ENCODE measurements at places on chromosomes 12 and 14.
A peak's percentile ranks its signal among the peaks of the same experiment; 100 is the strongest.

DNA sequence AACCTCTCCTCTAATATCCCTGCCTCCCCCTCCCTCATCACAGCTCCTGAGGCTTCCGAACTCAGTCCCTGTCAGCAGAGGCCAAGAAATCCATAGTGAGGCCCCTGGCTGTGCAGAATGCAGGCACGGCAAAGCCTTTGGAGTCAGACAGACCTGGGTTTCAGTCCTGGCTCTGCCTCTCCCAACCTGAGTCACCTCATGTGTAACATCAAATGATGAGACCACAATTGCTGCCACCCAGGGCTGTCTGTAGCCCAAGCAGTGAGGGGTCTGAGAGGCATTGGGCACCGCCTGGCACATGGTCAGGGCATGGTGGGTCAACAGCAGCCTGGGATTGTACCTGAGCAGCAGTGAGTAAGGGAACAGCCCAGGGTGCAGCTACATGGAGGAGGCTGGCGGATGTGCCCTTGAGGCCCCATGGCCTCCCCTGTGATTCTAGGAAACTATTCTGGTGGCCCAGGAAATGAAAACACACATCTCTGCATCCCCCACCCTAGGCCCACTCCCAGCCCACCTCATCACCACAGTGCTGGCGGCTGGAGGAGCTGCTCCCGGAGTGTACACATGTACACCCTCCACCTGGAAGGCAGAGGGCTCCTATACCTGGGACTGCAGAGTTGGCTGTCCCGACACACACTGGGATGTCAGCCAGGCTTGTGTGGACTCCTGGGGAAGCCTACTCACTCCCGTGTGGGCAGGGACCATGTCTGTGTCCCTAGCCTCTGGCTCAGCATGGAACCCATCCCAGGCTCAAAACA is 7.7 kb downstream of the ANKRD33 start:
- DNase-seq = peak; percentile 37

GRCh38 chr12:109458771-109459208 is 18.3 kb downstream of the KCTD10 start:
- DNase-seq = no peak

DNA sequence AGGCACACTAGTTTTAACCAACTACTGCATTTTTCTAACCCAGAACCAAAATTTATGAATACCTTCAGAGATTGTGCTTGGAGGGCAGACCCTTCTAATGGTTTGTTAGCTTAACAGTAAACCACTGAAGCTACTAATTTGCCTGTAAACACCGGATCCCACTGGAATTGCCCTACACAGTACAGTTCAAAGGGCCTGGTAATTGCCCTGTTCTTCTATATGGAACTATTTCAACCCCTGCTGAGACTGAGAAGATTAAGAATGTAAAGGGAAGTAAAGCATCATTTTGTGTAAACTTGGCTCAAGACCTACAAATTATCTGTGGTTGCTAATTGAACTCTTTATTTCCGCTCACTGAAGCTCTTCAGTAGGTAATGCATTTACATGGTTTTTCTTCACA is 468.1 kb downstream of the NPAS3 start:
- DNase-seq = no peak

- DNase-seq = no peak
Observed at GRCh38 chr12:2551412-2551900, 243.3 kb upstream of the FKBP4 start.

DNA sequence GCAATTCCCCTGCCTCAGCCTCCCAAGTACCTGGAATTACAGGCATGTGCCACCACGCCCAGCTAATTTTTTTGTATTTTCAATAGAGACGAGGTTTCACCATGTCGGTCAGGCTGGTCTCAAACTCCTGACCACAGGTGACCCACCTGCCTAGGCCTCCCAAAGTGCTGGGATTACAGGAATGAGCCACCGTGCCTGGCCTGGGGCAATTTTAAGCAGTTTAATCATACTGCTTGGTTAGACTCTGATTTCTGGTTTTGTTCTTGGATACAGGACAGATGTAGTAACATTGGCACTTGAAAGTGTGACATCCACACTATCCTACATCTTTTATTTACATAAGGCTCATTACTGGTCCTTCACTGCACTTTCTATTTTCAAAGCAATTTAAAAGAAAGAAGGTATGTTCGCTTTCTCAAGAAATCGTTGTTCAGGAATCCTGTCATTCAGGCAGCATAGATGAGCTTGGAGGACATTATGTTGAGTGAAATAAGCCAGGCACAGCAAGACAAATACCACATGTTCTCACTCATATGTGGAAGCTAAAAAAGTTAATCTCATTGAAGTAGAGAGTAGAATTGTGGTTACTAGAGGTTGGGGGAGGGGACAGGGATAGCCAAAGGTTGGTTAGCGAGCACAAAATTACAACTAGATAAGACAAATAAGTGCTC is 4.0 kb upstream of the NUAK1 start:
- DNase-seq = no peak

DNA sequence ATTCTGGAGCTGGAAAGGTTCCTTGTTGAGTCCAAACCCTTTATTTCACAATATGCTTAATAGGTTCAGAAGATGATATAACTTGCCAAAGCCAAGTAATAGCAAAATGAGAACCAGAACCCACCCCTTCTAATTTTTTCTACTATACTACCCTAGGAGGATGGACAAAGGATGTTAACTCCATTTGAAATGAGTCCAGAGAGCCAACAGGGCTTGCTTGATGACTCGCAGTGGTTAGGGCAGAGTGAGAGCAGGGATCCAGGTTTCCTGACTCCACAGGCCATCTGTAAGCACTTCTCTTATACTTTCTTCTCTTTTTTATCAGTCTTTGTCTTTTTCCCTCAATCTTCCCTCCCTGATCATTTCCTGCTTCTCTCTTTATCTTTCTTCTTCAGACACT is 668.1 kb downstream of the MED13L start:
- no peak for DNase-seq

DNA sequence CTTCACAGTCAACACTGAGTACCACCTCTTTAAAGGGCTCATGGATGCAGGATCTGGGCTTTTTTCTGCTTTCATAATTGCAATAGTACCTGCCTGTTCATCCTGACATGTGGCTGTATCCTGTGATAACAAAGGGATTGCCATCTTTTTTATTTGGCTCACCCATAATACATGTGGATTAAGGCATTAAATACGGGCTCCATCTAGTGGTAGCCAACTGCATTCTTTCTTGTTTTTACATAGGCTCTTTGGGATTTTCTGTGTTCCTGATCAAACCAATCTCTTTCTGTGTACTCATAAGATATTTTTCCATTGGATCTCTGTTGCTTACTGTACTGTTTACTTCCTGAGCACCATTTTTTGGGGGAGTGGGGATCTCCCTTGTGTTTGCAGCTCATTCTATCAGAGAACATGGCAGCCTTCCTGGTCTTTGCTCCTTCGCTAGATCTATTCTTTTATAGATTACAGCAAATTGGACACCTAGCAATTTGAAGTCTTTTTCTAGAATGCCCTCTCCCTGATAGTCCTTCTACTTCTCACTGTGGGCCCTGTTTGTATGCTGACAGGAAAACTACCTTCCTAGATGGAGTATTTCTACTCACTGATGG is 723.4 kb upstream of the MDGA2 start:
- DNase-seq = no peak

DNA sequence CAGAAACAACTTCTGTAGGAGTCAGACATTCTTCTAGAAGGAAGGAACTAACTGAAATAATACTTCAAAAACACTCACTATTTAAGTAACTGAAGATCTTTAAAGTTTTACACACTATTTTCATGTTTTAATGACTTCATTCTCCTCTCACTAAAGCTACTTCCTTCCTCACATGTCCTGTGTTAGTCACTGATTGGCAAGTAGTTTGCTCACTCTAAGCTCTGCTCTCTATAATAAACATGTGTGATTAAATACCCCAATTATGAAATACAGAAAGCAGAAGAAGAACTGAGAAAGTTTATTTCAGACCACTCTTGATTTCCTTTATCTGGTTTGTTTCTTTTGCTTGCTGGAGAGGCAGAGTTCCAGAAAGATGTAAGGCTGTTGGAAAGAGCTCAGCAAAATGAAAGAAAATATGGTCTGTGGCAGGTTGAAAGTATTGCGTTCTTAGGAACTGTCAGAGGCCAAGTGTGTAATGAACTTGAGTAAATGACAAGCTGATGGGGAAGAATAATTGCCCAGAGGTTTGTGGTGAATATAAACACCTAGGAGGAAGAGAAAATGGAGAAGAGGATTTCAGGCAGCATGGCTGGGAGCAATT is 522.0 kb upstream of the SEL1L start:
- no peak for DNase-seq

Data from aorta (tissue), 5 donors.